ENCODE measurements at places on chromosomes 6 and 20.

DNA sequence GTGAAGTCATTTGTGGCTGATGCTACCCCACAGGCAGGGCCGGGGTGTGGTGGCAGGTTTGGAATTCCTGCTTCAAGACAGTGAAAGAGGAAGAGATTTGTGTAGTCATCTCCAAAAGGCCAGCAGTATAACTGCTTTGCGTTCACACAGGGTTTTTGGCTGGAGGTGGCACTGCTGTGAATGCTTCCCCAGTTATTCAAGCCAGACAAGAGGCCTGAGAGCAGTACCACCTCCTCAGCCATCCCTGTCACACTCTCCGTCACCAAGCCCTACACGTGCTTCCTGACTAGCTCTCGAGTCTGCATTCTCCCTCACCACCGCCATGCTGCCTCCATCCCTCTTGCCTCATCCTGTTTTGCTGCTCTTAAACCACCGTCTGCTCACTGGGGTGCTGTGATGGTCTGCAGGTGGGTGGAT lies 23.9 kb downstream of the ARMC2 start:
- DNase-seq = no peak

DNA sequence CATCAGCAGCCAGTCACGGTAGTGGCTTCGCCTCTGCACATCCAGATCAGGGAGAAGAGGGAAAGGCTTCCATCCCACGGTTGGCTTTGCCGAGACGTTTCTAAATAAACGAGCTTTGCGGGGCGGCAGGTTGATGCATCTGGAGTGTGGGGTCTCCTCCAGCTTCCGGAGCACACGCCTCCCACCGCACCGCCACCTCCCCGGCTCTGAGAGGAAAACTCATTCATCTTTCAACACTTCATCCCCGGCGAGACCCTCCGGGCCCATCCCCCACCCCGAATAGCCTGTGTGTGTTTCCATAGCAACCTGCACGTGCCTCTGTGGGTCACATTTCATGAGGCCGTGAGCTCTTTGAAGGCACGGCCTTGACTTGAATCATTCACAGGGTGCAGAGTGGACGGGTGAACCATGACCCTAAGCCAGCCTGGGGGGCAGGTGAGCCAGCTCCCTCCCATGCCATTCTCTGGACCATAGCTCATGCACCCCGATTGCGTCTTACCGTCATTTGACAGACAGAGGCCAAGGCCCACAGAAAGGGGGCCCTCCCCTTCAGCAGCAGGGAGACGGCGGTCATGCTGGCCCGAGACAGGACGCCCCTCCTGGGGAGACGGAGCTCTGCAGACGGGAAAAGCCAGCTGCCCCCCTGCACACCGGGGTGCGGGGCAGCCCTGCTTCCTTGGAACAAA lies 16.2 kb upstream of the CHRNA4 start:
- DNase-seq = no peak

DNA sequence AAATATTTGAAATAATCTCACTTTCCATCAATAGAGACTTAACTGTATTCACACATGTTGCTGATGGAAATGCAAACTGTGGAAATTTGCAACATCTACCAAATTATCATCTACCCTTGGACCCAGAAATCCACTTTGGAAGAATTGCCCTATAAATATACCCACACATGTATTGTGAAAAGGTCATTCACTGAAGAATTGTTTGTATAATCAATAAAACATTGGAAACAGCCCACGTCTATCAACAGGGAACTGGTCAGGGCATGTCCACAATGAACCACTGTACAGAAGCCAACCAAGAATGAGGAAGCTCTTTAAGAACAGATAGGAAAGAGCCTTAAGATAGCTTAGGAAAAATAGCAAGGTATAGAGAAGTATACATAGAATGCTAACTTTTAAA lies 36.2 kb downstream of the PXDC1 start:
- no peak for DNase-seq

- DNase-seq = no peak
Measured at GRCh38 chr20:45994761-45995493, 13.8 kb upstream of the MMP9 start.

DNA sequence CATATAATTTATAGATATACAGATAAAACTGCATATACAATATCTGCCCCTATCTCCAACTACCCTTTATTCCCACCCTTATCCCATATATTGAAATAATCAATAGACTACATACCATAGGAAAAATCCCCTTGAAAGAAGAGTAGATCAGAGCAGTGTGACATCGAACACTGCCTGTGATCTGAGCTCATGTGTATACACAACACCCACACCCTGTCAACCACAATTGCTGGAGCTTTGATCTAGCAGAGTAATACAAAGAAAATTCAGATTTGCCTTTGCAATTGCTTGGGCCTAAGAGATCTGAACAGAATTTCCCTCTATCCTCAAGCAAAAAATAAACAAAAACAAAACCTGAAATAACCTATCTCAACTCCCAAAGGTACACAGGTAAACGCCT lies 119.3 kb downstream of the ASCC3 start:
- peak; percentile 27 for DNase-seq

GRCh38 chr6:36071281-36071680 lies 43.7 kb downstream of the MAPK14 start:
- DNase-seq = no peak

- DNase-seq = no peak
Measured at GRCh38 chr6:34177181-34177591, 31.3 kb upstream of the GRM4 start.

- peak; percentile 82 for DNase-seq
Measured at GRCh38 chr20:54103067-54103761, 32.8 kb upstream of the BCAS1 start.

- peak; percentile 80 for DNase-seq
Measured at GRCh38 chr6:163814494-163815364, 400.2 kb downstream of the QKI start.

DNA sequence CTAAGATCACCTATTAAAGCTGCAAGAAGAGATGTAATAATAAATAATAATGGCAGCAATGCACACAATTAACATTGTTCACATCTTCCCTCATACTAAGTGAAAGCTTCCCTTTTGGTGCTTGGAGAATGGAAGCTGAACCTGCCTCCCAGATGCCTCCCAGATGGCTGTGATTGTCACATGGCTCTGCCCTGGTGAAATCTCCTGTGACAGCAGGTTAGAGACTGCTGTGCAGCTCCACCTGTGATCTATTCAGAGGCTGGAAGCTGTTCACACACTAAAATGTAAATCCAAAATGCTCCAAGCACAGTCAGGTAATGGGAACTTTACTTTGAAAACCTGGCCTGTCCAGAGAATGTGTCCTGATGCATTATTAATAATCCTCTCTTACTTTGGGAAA lies 41.7 kb upstream of the RGS17 start:
- DNase-seq = no peak

- no peak for DNase-seq
Measured at GRCh38 chr6:100658486-100658885, 193.8 kb upstream of the SIM1 start.

DNA sequence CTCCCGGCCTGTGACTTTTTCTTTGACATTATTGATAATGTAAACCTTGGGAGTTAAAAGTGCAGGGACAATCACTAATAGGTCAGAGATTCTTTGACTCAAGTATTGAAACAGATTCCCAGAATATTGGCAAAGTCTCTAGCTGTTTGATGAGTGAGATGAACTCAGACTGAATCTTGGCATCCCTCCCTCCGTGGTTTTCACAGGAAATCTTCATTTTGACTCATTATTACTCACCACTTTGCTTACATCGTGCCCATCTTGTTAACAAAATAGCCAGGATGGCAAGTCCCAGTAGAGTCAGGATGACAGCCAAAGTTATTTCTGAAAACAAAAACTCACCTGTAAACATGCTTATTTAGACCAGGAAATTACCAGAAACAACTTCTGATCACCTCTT lies 2.0 kb downstream of the TSBP1 start:
- peak; percentile 22 for DNase-seq

All from adipocyte (in vitro differentiated cells).